ENCODE measurements at places on chromosomes 1 and 21.

DNA sequence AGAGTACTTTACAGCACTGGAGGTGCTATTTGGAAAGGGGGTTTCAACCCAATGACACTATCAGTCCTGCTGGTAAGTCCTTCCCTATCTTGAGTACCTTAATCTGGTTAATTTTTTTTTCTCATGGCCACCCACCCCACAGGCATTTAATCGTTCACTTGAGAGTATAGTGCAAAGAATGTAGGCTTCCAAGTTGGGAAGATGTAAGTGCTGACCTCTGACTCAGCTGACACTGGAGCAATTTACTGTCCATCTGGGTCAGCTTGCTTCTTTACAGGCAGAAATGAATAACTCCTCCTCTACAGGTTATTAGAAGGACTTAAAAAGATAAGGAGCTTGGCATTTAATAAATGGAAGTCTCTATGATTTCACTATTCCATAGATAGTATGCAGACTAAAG is 89.6 kb downstream of the AK5 start:
- no peak for DNase-seq

DNA sequence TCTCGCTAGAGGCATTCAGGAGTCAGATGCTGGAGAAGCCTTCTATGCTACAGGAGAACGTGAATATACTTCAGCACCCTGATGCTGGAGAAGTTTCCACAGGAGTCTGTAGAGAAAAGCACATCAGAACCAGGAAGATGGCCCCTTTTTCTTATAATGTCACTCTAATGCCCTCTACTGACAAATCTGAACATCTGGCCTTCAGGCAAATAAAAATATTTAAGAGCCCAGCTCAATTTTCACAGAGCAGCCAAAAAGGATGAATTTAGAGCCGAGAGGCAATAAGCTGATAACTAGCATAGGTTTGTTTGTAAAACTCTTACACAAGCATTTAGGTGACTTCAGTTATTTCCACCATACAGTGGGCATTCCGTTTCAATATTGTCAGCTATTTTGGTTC is 3.8 kb upstream of the RRP15 start:
- DNase-seq = no peak

GRCh38 chr1:87840767-87841166 is 512.1 kb downstream of the LMO4 start:
- DNase-seq = no peak

- no peak for DNase-seq
Observed at GRCh38 chr1:180027949-180028445, 73.4 kb downstream of the CEP350 start.

DNA sequence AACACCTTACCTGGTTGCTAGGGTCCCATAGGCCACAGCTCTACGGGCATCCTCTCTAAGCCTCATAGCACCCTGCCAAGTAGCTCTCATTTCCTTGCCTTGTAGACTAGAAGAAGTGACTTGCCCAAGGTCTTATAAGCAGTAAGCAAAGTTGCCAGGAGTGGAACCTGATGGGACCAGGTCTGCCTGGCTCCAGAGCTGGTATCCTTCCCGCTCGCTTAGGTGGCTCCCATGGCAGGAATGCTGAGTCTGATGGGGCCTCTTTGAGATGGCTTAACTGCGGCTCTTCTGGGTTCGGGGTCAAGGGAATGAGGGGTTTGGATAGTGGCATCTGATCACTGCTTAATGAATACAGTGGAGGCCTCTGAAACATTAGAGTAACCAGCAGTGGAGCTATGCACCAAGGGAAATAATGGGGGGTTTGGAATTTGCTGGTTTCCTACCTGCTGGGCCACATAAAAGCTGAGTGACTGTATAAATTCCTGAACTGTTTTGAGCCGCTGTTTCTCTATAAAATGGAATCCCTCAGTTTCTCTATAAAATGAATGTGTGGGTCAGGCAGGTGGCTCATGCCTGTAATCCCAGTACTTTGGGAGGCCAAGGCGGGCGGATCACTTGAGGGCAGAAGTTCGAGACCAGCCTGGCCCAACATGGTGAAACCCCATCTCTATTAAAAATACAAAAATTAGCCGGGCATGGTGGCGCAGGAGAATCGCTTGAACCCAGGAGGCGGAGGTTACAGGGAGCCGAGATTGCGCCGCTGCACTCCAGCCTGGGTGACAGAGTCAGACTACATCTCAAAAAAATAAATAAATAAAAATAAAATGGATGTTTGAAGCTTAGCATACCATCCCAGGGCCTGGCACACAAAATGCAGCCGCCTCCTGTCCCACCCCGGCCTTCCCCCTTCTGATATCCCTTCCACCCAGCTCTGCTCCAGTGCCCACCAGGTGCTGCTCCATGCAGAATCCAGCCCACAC is 12.4 kb downstream of the FAM151A start:
- no peak for DNase-seq

DNA sequence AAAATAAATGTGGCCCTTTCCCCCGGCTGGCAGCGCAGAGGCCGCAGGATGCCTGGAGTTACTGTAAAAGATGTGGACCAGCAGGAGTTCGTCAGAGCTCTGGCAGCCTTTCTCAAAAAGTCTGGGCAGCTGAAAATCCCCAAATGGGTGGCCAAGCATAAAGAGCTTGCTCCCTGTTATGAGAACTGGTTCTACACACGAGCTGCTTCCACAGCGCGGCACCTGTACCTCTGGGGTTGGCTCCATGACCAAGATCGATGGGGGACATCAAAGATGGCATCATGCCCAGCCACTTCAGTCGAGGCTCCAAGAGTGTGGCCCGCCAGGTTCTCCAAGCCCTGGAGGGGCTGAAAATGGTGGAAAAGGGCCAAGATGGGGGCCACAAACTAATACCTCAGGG is 95.9 kb downstream of the LRIG2 start:
- no peak for DNase-seq

DNA sequence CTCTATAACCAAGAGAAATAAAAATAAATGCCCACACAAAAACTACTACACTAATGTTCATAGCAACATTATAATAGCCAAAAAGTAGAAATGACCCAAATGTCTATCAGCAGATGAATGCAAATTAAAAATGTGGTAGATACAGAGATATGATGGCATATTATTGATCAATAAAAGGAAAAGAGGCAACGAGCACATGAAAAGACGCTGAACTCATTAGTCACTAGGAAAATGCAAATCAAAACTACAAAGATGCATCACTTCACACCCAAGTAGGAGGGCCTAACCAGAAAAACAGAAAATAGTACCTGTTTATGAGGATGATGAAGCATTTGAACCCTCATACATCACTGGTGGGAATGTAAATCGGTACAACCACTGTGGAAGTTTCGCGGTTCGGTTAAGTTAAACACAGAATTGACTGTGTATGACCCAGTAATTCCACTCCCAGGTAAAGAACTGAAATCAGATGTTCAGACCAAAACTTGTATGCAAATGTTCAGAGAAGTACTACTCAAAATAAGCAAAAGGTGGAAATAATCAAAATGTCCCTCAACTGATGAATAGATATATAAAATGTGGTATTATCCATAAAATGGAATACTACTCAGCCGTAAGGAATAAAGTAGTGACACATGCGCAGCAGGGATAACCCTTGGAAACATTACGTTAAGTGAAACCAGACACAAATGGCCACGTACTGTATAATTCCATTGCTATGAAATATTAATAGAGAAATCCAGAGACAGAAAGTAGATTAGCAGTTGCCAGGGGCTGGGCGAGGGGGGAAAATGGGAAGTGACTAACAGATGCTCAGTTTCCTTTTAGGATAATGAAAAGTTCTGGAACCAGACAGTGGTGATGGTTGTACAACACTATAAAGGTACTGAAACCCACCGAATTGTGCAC is 3.1 kb downstream of the USP48 start:
- DNase-seq = no peak

- no peak for DNase-seq
Observed at GRCh38 chr21:34061983-34062382, 11.4 kb upstream of the MRPS6 start.

DNA sequence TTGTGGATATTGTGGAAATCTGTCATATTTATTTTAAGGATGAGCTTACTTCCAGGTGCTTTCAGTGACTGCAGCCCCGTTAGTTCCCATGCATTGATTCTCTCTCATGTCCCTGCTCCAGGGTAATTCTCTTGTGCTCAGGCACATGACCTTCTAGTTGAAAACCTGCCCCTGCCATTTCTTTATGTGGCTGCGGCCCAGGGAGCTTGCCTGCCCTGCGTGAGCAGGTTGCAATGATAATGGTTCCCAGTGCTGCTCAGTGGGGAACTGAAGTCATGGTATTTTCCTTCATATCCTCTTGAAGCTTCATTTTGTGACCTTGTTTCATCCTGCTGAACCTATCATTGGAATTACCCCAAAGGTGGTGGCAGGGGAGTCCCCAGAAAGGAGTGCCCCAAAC is 229.8 kb downstream of the DISC1 start:
- DNase-seq = no peak
